ENCODE measurements at places on chromosomes 7 and 10.

- DNase-seq: no peak
Observed at GRCh38 chr7:131557652-131558385, 1.4 kb upstream of the PODXL start.

DNA sequence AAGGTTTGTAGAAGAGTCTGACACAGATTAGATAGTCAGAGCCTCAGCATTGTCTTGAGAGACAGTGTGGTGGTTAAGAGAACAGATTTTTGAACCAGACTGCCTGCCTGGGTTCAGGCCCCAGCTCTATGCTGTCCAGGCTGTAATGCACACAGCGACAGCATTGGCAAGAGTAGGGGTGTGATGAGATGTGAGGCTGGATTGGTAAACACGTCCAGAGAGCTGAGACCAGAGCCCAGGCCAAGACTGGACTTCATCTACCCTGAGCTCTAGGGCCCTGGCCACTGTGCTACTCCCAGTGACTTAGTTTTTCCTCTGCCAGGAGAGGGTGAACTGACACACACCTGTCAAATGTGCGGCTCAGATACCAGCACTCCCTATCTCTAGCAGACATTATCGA is 360.4 kb downstream of the RPS24 start:
- no peak for DNase-seq

DNA sequence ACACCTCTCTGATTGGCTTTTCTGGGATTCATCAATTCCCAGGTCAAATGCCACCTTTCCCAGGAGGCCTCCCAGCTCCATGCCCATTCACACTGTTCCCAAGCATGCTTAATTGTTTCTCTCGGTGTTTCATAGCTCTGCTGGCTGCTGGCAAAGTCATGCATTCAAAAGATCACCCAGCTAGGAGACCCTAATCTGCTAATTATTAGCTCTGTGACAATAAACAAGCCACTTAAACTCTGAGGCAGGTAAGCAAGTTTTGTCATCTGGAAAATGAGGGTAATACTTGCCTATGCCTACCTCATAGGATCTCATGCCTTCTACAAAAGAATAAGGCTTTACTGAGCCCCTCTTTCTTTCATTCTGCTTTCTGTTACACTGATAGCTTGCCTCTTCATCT is 828 bp upstream of the KEL start:
- DNase-seq: no peak

- DNase-seq: no peak
Observed at GRCh38 chr7:7895004-7895650, 73.5 kb upstream of the GLCCI1 start.

DNA sequence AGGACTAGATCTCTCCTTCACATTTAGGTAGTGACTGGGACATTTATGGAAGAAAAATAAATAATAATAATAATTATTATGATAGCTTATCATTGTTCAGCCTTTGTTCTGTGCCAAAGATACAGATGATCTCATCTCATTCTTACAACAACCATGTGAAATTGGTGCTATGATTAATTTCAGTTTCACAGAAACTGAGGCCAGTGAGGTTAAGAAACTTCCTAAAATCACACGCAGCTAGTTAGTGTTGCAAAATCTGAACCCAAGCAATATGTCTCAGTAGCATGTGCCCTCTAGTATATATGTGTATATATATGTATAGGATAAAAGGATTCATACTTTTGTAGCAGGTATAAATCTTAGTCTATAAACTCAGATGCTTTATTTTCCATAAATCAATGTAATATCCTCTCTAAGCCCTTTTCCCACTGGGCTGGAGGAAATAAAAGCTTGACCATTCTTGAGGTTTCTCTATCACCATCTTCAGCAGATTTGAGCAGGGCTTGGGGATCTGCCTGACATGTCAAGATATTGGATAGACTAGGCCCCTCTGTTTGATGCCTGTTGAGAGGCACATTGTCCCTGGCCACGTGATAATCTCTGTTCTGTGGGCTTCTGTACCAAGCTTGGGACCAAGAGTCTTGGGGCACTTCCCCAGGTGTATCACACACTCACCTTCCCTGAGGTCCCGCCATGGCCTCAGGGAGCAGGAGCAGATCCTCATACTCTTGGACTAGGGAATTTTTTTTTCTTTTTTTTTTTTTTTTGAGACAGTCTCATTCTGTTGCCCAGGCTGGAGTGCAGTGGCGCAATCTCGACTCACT is 172.6 kb upstream of the NRP1 start:
- no peak for DNase-seq

DNA sequence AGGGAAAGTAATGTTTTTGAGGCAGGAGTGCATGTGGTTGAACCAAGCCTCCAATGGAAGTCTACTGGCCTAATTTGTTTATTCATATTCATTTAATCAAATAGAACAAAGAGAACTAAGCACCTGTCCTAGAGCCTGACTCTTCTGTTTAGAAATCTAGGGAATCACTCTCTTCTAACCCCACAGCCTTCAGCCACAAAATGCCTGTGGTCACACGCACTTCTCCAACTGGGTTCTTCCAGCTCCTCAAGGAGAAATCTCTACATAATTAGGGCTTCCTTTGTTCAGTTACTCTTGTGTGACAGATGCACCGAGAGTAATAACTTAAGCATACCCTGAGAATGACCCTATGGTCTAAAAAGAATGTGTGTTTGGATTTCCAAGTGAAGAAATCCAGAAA is 133.7 kb upstream of the NAMPT start:
- DNase-seq: no peak

GRCh38 chr7:149085866-149086265 is 4.7 kb downstream of the ZNF786 start:
- no peak for DNase-seq

DNA sequence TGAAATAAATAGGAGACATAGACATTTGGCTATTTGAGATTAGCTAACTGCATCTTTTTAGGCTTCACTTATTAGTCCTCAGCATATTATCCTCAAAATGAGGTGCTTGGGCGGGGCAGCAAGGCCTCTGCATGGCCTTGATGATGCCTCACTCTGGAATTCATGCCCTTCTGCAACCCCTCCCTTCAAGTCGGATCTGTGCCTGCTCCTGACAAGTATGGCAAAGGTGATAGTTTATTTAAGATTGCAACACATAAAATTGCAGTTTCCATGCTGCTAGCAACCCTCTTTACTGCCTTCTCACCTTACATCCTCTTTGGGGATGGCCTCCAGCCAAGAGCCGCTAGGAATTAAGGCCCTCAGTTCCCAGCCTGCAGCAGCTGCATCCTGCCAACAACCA is 241.3 kb upstream of the ADARB2 start:
- DNase-seq: no peak

DNA sequence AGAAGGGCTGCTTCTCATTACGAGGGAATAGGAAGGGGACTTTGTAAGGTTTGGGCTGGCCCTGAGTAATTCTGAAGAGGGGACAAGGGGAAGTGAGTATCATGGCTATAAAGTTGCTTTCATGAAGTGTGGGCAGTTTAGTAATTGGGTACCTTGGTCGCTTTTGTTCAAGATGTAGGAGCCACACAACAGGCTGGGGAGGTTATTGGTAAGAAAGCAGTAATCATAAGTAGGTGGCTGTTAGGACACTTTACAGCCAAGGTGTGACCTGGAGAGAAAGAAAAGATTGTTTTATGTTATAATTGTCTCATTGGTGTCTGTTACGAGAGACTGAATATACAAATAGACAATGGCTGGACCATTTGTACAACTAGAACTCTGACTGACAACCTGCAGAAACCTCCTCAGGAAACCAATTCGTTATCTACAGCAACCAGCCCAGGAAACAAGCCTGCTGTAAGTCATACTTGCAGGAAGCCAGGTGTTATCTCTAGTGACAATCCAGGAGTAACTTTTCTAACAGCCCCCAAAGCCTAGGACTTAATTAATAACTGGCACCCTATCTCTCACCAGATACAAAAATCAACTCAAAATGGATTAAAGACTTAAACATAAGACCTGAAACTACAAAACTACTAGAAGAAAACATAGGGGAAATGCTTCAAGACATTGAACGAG is 5.0 kb upstream of the CCM2 start:
- DNase-seq: no peak

DNA sequence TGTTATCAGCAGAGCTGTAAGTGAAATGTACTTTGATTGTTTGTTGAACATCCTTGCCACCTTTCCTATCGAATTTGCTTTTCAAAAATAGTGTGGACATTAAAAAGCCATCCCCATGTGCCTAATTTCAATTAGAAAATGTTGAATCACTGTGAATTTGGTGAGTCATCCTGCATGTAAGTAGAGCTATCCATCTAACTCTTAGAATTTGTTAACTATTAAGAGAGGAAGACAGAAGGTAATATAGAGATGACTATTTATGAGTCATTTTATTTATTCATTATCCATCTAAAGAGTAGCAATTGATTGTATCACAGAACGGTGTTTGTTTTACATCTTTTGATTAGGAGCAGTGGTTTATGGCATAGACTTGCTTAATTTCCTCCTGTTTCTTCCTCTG is 154.7 kb downstream of the MGMT start:
- no peak for DNase-seq

DNA sequence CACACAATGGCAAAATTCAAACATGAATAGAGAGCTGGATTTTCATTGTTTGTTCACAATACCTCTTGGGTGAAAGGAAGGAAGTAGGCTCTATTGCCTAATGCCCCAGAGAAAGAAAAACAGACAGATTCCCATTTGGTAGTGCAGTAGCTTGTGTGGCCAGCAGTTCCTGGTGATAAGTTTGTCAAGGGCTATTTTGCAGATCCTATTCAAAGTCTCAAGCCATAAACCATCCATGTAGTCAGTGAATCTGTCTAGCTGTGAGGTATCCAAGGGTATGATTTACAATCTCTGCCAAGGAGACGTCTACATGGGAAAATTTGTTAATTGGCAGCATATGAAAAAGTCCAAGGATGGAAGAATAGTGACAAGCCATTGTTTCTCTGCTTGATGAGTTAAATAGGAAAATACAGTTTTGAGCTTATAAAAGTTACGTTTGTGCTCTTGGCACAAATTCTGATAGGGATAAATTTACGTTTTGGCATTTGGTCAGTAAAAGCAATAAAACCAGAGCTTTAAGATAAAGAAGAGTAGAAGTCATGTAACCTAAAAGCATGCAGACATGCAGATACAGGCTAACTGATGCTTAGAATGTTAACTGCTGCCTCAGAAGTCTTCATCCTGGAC is 269.1 kb downstream of the GATA3 start:
- no peak for DNase-seq

- no peak for DNase-seq
Observed at GRCh38 chr10:30619966-30620365, 9.6 kb downstream of the LYZL2 start.

GRCh38 chr7:169276-170172 is 22.8 kb upstream of the FAM20C start:
- DNase-seq: no peak

GRCh38 chr7:65448816-65449504 is 75.3 kb downstream of the ZNF92 start:
- no peak for DNase-seq

DNA sequence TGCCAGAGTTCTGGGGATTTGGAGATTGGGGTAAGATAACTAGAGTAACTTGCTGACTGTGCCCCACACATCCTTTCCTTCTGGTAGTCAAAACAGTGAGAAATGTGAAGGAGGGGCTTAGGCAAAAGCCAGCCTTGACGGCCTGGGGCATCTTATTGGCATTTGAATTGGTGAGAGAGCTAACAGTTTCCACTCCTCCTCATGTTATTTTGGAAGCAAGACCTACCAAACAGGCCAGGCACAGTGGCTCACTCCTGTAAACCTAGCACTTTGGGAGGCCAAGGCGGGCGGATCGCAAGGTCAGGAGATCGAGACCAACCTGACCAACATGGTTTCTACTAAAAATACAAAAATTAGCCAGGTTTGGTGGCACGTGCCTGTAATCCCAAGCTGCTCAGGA is 596.6 kb downstream of the GRM8 start:
- DNase-seq: no peak

- DNase-seq: no peak
Observed at GRCh38 chr10:13462551-13462950, 66.3 kb downstream of the BEND7 start.

GRCh38 chr7:30074422-30075030 is 46.3 kb downstream of the PLEKHA8 start:
- DNase-seq: no peak

DNA sequence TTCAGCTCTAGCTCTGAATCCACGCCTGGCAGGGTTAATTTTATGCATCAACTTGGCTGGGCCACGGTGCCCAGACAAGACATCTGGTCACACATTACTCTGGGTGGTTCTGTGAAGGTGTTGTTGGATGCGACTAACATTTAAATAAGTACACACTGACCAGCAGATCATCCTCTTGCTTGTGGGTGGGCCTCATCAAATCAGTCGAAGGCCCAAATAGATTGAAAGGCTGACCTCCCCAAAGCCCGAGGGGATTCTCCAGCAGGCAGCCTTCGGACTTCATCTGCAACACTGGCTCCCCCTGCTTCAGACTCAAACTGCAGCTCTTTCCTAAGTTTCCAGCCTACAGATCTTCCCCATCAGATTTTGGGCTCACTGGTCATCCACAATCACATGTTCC is 53.6 kb downstream of the SFMBT2 start:
- DNase-seq: no peak

- peak; percentile 78 for DNase-seq
Observed at GRCh38 chr10:73768881-73769280, 13.0 kb upstream of the CHCHD1 start.

- DNase-seq: no peak
Observed at GRCh38 chr10:121405549-121405948, 192.7 kb downstream of the FGFR2 start.

DNA sequence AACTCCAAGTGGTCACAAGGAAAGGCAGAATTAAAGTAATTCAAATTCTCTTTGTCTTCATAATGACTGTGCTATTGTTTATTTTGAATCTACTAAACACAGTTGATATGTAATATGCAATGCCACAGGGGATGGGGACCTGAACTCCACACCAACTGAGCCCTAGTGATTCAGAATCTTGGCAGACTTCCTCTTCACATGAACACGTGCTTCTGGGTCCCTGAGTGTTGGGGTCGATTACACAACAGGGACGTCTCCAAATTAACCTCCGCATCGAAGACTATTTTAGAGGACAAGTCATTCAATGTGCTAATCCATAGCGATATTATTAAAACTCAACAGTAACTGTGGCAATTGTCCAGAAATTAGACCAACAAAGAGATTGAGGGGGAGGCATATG is 95.3 kb upstream of the CARD11 start:
- DNase-seq: no peak

GRCh38 chr10:72830625-72831024 is 62.9 kb upstream of the OIT3 start:
- DNase-seq: no peak

GRCh38 chr7:2564970-2565540 is 6.3 kb downstream of the IQCE start:
- DNase-seq: no peak
